ENCODE measurements at places on chromosomes 16 and 17.

DNA sequence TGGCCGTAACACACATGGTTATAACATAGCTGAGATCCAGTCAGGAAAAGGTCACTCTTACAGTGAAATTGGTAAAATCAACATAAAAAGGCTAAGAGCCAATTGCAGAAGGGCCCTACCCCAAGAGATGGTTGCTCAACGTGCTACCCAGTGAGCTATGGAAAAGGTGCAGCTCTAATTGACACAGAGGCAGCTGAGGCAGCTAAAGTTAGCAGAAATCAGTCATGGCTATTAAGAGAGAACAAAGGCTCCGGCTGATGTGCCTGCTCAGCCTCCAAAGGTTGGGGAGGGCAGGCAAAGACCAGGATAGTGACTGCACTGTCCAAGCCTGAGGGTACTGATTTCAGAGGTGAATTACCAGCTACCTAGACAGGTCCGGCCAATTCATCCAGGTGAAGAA, 76.5 kb upstream of the ATP2A3 start:
- no peak for DNase-seq

GRCh38 chr16:67807148-67807682, 526 bp downstream of the TSNAXIP1 start:
- no peak for DNase-seq

DNA sequence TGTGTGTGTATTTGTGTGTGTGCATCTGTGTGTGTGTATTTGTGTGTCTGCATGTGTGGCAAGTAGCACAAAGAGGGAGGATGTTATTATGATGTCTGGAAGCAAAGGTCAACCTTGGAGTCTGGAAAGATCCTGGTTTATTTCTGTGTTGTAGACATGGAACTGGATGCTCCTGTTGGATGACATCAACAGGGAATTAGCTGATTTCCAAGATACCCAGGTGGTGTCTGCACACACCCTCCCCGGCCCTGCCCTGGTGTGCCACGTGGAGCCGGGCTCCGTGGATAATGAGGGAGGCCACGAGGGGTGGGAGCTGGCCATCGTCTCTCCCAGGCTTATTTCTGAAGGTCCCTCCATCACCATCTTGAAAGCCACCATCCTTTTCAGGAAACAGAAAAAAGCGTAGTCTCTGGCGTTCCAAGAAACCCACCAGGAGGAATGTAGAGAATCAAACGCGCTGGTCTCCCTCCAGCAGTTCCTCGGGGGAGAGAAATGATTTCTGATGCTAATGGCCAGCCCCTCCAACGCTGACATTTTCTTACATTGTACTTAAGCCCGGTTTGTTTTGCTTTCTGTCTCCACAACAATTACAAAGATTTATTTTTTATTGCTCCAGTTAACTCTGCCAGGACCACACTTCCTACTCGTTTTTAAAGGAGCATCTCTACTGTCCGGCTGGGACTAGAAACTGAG, 93.3 kb downstream of the FOXL1 start:
- no peak for DNase-seq

DNA sequence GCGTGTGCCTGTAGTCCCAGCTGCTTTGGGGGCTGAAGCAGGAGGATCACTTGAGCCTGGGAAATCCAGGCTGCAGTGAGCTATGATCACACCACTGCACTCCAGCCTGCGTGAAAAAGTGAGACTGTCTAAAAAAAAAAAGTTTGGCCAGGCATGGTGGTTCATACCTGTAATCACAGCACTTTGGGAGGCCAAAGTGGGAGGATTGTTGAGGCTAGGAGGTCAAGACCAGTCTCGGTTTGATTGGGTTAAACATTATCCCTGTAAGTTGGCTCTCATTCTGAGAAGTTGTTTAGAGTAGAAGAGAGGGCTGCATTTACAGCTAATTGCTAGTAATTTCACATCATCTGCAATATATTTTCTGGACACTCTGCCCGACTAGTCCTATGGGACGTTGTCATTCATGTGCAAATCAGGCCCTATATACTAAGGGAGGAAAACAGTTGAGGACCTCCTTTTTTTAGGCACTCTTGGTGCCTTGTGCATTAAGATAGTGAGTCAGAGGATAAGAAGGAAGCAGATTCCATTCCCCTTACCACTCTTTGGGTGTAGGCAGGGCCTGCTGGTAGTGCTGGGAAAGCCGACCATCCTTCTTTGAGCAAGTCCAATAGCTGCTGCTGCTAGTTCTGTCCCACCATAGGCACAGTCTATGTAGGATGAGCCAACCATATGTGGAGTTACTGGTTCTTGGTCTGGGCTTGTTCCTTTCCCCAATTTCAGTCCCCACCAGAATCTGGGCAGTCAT, 18.7 kb downstream of the HMOX2 start:
- DNase-seq = no peak

DNA sequence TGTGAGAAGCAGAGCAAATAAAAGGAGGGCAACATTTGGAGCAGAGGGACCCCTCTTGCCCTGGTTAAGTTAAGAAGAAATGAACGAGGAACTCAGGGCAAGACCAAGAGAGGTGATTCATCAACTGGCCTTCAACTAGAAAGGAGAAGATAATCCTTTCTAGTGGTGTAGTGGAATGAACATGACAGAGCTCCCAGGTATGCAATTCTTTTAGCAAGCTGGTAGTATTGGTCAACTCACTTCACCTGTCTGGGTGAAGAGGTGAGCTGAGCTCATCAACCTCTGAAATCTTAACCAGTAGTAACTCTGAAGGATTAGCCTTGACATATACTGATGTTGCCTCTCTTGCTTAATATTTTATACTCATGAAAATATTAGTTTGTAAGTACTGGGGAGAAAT, 1024.7 kb upstream of the GOT2 start:
- no peak for DNase-seq

DNA sequence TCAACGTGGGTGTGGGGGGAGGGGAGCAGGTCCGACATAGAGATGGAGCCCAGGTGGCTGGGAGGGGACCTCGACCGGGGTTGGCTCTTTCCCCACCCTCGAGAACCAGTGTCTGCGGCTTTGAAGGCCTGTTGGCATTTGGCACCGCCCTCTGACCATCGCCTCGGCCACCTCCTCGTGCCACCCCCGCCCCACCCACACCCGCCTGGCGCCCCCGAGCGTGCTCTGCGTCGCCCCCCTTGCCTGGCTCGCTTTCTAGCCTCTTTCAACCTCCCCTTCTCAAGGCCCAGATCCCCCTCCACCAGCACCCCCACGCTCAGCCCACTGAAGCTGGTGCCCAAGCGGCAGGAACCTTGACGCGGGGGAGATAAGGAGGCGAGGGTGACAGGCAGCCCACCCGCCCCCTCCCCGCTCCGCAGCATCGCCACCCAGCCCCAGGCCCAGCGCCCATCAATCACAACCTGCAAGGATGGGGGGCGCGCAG, 619 bp downstream of the CACNB1 start:
- DNase-seq = no peak

- peak; percentile 78 for DNase-seq
Measured at GRCh38 chr17:81230043-81230820, 7.5 kb upstream of the CEP131 start.

DNA sequence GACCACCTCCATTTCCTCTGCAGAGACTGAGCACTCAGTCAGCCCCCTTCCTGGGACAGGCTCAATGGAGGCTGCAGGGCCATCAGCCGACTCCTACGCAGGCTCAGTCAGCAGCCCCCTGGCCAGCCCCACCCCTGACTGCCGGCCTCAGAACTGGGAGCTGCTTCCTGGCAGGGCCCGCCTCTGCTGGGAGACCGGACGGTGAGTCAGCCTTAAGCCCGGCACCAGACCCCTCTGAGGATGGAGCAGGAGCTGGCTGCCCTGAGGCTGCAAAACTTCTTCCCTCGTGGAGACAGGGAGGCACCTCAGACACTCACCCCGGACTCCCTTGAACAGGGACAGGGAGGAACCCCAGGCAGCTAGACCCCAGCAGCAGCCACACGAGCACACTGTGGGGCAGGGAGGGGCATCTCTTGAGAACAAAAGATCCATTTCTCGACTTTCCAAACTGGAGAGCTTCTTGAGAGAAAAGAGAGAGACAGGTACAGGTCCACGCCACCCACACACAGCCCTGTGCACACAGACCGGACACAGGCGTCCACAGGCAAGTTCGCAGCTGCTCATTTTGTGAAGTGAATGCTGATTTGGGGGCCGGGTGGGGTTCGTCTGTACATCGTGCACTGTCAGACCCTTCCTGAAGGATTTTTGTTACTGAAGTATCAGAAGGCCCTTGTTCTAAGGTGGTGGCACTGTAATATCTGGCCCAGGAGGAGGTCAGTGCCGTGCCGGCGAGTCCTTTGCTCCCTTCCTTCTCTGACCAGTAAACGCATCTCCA, 1.3 kb upstream of the TUBB3 start:
- DNase-seq = peak; percentile 76

DNA sequence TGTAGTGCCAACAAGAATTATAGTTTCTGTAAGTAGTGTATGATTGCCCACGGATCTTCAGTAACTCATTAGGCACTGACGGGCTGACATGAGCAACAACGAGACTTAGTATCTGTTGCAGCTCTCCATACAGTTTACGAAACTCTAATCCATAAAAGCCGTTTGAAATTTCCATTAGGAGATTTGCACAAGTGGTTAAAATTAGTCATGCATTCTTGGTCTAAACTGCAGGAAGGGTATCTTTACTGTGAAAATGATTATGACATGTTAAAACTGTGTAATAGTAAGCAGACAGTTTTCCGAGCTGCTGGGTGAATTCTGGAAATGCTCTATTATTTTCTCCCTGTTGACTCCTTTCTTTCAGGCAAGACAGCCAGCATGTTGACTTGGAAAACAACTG, 605.0 kb downstream of the WWOX start:
- no peak for DNase-seq

DNA sequence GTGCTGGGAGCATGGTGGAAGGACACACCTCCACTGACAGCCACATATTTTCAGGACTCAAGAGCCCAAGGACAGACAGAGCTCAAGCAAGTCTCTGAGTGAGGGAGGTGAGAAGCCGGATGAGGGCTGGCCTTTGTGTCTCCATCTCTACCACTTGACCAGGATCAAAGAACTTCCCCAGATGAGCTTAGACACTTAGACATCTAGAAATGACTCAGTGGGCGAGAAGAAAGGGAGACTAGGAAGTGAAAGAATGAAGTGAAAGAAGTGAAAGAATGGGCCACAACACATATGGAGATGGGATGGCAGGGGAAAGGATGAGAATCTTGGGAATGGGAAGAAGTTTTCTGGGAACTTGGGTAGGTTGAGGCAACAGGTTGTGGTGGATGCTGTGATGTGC, 274.9 kb upstream of the CCL2 start:
- no peak for DNase-seq

- DNase-seq = no peak
Measured at GRCh38 chr16:88804173-88804551, 573 bp downstream of the CDT1 start.

DNA sequence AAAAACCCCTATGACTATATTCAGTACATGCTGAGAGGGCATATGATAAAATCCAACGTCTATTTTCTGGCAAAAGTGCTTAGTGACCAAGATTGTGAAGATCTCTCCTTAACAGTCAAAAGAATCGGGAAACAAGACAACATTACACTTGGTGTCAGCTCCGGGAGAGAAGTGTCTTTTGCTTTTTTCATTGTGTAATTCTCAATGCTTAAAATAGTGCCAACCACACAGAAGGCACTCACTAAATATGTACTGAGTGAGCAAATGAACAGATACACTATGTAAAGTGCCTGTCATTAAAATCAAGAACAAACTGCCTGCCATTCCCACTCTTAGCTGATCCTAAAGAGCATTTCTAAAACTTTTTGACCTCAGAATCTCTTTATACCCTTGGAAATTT, 34.1 kb downstream of the VPS53 start:
- DNase-seq = no peak

GRCh38 chr17:82049521-82049971, 2.1 kb downstream of the RFNG start:
- peak; percentile 8 for DNase-seq

DNA sequence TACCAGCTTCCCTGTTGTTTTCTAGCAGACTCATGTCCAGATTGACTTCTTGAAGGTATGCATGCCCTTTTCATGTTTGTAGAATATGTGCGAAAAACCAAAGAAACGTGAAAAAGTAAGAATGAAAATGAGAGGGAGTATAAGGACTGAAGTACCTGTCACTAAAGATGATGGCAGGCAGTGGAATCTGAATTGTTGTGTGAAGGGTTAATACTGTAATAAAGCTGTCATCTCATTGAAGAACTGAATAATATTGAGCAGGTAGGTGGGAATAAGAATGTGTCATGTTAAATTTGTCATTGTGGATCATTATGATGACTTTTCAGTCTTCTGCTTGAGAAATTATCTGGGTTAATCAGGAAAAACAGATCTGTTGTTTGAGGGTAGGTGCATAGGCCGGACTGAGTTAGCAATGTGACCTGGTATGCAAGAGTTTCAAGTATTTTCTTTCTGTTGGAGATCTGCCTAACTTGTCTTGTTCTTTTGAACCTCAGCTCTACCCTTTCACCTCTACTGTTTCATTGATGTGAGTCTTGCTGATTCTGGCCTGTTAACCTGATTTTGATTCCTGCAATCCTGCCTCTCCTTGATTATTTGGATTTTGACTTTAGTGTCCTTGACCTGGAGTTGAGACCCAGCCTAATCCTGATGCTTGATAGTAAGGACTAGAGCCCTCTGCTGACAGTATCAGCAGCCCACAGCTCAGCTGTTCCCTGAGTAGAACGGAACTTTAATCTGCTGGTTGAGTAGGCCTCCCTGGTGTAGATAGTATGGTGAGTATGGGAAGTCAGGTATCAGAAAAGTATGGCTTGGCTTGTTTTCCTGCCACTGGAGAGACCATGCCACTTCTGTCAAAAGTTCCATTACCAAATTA, 64.6 kb downstream of the MAP2K4 start:
- DNase-seq = no peak

GRCh38 chr17:45223539-45224528, 2.1 kb downstream of the FMNL1 start:
- no peak for DNase-seq

- peak; percentile 6 for DNase-seq
Measured at GRCh38 chr17:69358688-69359596, 32.0 kb upstream of the ABCA5 start.

DNA sequence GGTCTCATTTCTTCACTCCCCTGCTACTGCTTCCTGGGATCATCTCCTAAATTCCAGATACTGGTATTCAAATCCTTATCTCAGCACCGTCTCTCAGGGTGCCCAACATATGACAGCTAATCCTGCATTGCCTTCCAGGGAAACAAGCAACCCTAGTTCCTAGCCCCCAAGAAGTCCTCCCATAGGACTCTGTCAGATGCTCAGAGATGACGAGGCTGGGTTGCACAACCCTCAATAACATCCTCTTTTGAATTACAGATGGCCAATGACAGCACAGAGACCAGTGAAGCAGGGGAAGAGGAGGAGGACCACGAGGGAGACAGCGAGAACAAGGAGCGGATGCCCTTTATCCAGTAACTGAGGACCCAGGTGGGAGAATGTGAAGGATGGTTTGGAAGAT, 45.0 kb upstream of the CLEC3A start:
- no peak for DNase-seq

GRCh38 chr17:30831257-30831656, 509 bp upstream of the ATAD5 start:
- peak; percentile 22 for DNase-seq

Data from K562 (cell line).